ENCODE measurements at places on chromosomes 5 and 9. TPM values are rescaled to one million over a fixed set of nuclear protein-coding genes. Genes with fewer than 3 reads are reported as not detected.
A peak's percentile ranks its signal among the peaks of the same experiment; 100 is the strongest.

The ZDHHC11B gene
- 0.74 TPM for total RNA-seq

The DCTN3 gene
- total RNA-seq, result 36.9 TPM

- no peak for DNase-seq
Measured at GRCh38 chr9:113992994-113993393, 85.1 kb downstream of the AMBP start.

The PCDH12 gene
- 0.16 TPM for total RNA-seq

GRCh38 chr9:100087218-100087617 lies 11.6 kb downstream of the ERP44 start:
- DNase-seq, result peak; percentile 33

DNA sequence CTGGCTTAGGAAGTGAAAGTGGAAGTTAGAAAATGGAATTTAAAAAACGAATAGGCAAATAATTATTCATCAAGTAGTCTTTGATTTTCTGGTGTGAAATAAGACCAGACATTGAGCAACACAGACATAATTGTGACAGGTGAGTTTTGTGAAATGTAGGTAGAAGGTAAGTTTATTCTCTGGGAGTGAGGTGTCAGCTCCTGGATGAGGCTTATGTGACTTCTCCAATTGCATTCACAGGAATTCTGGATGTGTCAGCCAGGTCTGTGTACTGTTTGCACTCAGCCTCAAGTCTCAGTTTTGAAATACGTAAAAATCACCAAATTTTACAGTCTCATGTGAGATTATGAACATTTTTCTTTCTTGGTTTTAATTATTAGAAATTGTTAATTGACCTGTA lies 537.6 kb downstream of the CETN3 start:
- no peak for DNase-seq

- DNase-seq, result peak; percentile 51
Measured at GRCh38 chr9:1005043-1005667, 28.7 kb downstream of the DMRT3 start.

GRCh38 chr9:121658591-121658990 lies 7.2 kb downstream of the DAB2IP start:
- no peak for DNase-seq

DNA sequence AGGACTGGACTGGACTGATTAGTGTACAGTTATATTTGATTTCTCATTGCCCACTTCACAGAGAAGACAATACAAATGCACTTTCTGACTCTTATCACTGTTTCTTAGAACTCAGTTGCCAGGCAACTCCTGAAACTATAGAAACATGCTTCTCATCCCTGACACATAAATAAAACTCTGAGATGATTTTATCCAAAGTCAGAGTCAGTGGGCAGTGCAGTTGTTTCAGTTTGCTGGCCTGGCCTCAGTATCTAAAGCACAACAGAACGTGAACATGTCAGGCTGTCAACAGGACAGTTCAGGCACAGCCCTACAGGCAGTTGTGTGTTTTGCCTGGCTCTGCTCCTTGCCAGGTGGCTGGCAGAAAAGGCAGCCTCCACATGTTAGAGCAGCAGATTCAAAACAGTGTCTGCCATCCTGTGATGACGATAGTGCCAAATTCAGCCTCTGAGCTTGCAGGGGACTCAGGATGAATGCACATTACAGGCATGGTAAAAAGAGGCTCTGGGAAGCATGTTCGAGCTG lies 65.1 kb upstream of the CCDC152 start:
- peak; percentile 58 for DNase-seq

- DNase-seq, result no peak
Measured at GRCh38 chr9:129270205-129270604, 92.1 kb upstream of the IER5L start.

DNA sequence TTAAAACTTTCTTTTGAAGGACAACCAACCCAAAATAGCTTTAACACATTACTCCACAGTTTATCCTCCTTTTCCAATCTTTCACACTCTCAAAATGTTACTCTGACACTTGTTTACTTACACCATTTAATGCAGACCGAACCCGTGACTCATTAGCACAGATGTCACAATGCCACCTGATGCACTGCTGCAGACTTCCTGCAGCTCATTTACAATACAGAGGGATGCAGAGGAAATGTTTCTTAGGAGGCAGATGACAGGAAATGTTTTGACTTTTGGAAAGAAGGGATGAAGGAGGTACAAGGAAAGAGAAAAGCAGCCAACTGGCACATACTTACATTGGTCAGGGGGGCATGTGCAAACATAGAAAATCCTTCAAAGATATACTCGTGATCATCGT lies 39.0 kb downstream of the DROSHA start:
- no peak for DNase-seq

The POU5F2 gene
- 3.1 TPM for total RNA-seq

DNA sequence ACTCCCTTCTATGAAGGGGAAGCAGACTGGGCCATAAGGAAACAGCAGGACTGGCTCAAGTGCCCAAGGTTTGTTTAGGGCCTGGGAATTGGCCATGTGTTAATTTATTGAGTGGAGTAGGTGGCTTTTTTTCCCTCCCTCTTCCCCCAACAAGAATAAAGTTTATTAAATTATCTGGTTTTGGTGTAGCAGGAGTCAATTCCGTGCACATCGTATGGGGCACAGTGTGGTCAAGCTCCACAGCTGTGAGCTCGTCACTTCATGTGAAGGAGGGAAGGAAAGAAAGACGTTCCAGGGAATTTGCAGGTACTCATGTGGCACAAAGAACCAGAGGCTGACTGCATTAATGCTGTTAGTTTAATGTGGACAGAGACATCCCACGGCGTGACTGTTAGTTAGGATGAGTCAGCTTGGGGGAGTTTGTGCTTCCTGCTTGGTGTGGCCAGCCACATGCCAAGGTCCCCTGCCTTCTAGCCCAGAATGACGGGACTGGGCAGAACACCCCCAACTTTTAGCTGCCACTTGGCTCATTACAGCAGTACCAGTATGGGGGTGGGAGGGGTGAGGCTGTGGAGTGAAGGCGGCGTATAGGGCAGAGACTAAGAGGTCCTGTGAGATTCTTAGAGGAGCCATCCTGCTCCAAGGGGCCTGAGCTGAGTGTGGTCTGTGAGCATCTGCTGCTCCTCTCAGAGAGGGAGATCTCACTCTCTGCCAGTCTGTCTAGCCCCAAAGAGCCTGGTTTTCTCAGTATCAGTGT lies 33.2 kb downstream of the CSF1R start:
- DNase-seq, result peak; percentile 48

DNA sequence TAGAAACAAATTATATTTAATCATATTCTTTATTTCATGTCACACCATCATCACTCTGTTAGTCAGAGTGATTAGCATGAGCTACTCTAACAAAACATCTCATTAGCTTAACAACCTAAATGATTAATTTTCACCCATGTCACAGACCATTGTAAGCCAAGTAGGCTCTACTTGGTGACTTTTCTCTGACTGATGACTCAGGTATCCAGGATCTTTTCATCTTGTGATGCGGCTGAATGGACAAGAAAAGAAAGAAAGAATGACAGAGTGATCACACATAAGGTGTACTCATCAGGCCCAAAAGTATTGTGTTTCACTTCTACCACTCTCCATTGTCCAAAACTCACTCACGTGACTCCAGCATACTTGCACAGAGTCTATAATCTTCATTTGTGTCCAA lies 299.3 kb downstream of the ANXA1 start:
- no peak for DNase-seq

- DNase-seq, result peak; percentile 93
Measured at GRCh38 chr5:91126448-91126847, 256.7 kb downstream of the ARRDC3 start.

DNA sequence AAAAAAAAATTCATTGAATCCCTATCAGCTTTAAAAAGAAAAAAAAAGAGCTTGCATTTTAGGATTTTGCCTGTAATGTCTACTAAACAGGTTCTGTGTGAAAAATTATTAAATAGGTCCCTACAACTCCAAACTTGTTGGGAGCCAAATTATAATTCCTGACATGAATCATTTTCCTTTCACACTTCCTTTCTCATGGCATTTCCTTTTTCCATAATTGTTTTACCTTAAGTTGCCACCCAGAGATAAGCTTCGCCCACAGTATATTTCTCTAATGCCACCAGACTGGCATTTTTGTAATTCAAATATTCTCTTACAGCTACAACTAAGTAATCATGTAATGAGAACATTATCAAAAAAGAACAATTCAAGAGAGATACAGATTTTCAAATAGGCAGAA lies 348.8 kb downstream of the EFNA5 start:
- no peak for DNase-seq

DNA sequence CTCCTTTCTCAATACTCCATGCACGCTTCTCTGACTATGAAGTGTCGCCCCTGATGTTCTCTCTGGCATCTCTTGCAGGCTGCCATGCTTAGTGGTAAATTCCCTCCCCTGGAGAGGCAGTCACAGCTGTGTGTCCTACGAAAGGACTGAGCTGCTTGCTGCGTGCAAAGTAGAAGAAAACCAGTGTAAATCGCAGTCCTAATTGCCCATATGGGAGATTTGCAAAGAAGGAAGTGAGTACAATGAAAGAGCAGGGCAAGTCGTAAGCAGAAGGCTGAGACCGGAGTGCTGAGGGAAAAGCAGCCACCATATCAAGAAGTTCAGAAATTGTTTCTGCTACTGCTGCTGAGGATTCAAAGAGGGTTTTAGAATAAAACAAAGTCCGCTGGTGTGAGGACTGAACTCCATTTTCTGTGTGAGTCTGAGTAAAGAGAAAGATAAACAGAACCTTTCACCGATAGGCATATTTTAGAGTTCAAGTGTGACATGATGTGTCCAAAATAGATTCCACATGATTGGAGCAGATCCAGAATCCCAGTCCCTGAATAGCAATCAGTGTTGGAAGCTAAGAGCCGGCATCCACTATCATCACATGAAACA lies 507.8 kb upstream of the MPDZ start:
- peak; percentile 81 for DNase-seq

DNA sequence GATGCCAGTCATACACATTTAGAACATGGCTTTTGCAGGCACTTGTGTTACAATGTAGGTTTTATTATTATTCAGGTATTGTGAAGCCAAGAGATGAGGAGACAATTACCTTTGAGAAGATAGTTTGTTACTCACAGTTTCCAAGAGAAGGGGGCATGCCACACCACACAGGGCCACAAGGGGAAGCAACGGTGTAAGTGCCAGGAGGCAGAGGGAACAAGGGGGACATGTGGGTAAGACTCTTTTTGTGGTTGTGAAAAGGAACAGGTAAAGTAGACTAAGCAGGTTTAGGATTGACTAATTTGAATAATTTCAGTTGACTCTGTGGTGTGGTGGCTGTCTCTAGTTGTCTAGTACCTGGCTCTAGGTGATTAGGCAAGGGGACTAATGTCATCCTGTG lies 191.2 kb downstream of the TRPM6 start:
- no peak for DNase-seq

DNA sequence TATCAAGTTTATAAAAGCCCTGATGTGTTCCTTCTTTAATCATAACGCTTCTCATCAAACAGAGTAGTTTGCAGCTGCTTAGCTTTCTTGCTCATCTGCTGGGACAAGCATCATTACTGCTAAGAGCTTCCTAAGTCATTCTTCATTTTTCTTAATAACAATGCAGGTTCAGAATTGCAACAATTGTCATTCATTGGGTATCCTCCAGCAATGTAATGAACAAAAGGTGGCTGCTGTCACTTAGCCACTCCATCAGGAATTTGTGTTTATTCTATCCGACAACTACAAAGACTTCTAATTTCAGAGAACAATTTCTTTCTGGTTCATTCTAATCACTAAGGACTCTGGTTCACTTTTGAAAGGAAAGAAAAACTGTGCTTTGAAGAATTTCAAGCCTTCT lies 836.7 kb upstream of the CDH10 start:
- DNase-seq, result no peak

GRCh38 chr9:13128266-13128860 lies 151.1 kb downstream of the MPDZ start:
- DNase-seq, result peak; percentile 75

The LCNL1 gene
- 15.3 TPM for total RNA-seq

The MORN5 gene
- total RNA-seq, result not detected

DNA sequence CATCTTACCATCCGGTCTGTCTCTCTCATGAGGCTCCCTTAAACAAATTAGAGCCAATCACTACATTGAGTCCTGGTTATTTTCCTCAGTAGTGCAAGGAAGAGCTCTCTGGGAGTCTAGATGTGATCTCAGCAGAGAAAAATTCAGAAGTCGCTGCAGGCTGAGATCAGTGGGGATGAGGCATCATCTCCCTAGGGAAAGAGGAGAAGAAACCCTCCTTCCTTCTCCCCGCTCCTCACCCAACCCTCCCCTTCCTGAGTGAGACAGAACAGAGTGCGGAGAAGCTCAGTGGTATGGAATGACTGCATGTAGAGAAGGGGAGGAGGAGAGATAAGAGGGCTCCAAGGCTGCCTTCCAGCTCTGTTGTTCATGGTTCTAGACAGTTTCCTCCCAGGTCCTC lies 80.5 kb downstream of the PAPPA start:
- peak; percentile 97 for DNase-seq

DNA sequence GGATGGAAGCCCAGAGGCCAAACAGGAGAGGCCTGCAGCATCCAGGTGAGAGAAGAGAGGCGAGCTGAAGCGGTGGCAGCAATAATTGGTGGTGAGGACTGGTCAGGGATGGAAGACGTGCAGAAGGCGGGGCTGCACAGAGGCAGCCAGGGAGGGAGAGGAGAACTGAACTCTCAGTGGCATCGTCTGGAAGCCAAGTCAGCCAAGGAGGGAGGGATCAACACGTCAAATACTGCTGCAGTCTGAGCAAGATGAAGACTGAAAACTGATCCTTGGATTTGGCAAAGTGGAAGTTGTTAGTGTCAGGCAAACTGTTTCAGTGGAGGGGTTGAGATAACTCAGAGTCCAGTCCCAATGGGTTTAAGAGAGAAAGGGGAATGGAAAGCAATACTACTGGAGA lies 145.4 kb downstream of the CDK5RAP2 start:
- DNase-seq, result peak; percentile 95

The MVB12B gene
- total RNA-seq, result 3.5 TPM

The ASPN gene
- 65.8 TPM for total RNA-seq

The HTR1A gene
- total RNA-seq, result not detected

The PPP2R2B gene
- total RNA-seq, result 1.6 TPM

- no peak for DNase-seq
Measured at GRCh38 chr5:135156715-135157404, 122.8 kb upstream of the PITX1 start.

- DNase-seq, result peak; percentile 54
Measured at GRCh38 chr5:78008356-78008967, 232.3 kb upstream of the TBCA start.

The SLC22A4 gene
- 3.4 TPM for total RNA-seq

DNA sequence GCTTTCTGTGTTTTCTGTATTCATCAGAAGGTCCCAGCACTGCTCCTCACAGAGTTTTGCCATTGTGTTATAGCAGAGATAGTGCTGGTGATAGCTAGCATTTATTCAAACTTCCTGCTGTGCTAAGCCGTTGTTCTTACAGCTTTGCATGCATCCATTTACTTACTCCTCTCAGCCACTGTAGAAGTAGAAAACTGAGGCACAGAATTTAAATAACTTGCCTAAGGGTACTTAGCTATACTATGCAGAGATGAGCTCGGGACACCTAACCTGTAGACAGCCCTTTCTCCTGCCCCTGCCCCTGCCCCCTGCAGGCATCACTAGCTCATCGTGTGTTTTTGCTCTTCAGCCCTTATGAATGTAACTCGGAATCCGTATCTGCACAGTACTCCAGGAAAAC lies 227.6 kb downstream of the SAXO1 start:
- DNase-seq, result no peak

The DOCK8 gene
- total RNA-seq, result 0.18 TPM

Measured in fibroblast of the aortic adventitia (primary cell).